ENCODE measurements at places on chromosomes 7 and 10. TPM values are rescaled to one million over a fixed set of nuclear protein-coding genes. Genes with fewer than 3 reads are reported as not detected.

DNA sequence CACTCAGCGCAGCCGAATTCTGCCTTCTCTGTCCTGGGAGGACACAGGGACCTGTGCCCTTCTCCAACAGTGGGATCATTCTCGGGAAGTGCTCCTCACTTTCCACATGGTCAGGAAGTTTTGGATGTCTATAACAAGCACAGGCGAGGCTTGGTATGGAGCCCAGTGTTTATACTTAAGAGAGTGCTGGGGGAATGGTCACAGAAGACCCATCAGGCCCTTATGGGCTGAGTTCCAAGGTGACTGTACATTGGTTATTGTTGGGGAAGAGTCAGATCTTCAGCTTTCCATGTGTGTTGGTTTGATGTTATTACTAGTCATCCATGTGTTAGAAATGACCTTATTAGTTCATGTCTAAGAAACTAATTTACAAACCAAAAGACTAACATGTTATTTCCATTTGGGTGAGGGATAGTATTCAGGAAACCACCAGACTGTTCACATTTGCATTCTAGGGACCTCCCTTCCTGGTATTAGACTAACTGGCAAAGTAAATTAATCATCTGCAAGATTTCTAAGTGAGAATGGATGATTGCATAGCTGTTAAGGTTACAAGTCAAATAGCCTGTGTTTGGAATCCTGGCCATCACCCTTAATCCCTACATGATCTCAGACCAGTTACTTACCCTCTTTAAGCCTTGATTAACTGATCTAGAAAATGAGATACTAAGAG lies 834.2 kb downstream of the LRMDA start:
- no peaks in the 10 kb centered on the region for H3K36me3 ChIP-seq
- no peak overlapping the region for H3K27ac ChIP-seq
- no peak overlapping the region for H3K4me3 ChIP-seq
- no peak for DNase-seq

STMP1 gene
- 20.7 TPM for total RNA-seq

PRSS37 gene
- not detected for total RNA-seq

GPR15LG gene
- total RNA-seq = not detected

NPFFR1 gene
- not detected for total RNA-seq

WNT2 gene
- total RNA-seq = not detected

GRCh38 chr10:42988517-42989395 lies 88.1 kb upstream of the RET start:
- H3K36me3 ChIP-seq = peaks cover 2% of the 10 kb centered on the region
- peaks cover 4% of the 10 kb centered on the region for H3K4me1 ChIP-seq
- H3K27me3 ChIP-seq = peaks cover 26% of the 10 kb centered on the region

OR2A12 gene
- not detected for total RNA-seq

NUTM2B gene
- total RNA-seq = 1.7 TPM

ANKRD2 gene
- total RNA-seq = not detected

GOLGA7B gene
- total RNA-seq = 12.0 TPM

- H3K4me3 ChIP-seq = no peak overlapping the region
- no peaks in the 10 kb centered on the region for H3K4me1 ChIP-seq
- no peaks in the 10 kb centered on the region for H3K36me3 ChIP-seq
- no peak overlapping the region for H3K27ac ChIP-seq
- H3K27me3 ChIP-seq = no peaks in the 10 kb centered on the region
These were observed 148.0 kb downstream of the ANKRD7 start for GRCh38 chr7:118372530-118372929.

- peaks cover 2% of the 10 kb centered on the region for H3K4me1 ChIP-seq
- H3K27me3 ChIP-seq = peaks cover 17% of the 10 kb centered on the region
- H3K27ac ChIP-seq = no peak overlapping the region
- no peak for DNase-seq
These were observed 48.8 kb downstream of the KIAA1549 start for GRCh38 chr7:138932427-138932826.

NUTM2D gene
- 2.3 TPM for total RNA-seq

DNA sequence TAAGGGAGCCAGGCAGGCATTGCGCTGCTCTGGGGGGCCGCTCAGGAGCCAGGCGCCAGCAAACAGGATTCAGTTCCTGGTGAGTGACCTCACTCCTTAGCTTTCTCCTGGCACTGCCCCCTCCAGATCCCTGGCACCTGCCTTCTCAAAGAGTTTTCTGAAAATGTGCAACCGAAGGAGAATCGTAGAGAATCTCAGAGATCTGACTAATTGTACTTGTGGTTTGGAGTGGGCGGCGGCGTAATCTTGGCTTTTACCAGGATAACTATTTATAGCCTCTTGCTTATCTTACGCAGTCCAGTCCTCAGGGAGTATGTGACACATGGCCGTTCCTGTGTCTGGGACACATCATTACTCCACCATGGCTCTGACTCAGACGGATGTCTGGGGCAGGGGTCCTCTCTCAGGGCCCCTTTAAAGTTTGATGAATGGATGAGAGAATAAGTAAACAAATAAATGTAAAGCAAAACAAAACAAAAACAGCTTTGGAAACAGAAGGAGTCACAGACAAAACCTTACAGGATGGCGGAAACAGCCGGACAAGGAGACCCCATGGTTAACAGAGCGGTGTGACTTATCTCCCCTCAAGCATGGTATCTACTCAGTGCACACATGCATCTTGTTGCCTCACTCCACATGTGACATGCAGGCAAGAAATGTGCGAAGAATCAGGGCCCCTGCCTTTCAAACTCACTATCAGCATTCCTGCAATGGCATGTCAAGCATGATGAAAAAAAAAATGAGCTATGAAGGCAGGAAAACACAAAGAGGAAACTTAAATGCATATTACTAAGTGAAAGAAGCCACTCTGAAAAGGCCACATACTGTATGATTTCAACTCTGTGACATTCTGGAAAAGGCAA lies 99.7 kb downstream of the TNS3 start:
- no peaks in the 10 kb centered on the region for H3K4me1 ChIP-seq
- no peak for DNase-seq
- H3K4me3 ChIP-seq = no peak overlapping the region
- no peak overlapping the region for H3K27ac ChIP-seq
- H3K27me3 ChIP-seq = no peaks in the 10 kb centered on the region
- H3K36me3 ChIP-seq = no peaks in the 10 kb centered on the region

PRPS1L1 gene
- not detected for total RNA-seq

DNA sequence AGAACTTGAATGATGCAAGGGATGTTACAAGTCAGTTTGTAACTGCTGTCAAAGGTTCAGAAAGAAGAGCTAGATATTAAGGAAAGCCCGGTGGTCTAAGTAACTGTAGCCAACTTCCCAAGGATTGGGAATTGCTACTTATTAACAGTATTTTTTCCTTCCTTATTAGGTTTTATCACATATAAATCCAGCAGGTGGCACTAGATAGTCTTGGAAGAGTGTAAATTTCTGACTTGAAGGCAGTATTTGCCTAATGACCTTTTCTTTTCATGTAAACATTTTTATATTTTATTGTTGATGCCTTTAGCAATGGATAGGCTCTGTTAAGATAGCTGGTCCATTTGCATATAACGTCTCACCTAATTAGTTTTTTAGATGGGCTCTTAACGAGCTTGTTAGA lies 51.2 kb downstream of the ANLN start:
- H3K27me3 ChIP-seq = no peaks in the 10 kb centered on the region
- H3K27ac ChIP-seq = no peak overlapping the region
- DNase-seq = no peak

COL26A1 gene
- not detected for total RNA-seq

GRCh38 chr7:45525057-45525456 lies 49.1 kb upstream of the ADCY1 start:
- DNase-seq = no peak
- H3K27ac ChIP-seq = no peak overlapping the region
- no peaks in the 10 kb centered on the region for H3K27me3 ChIP-seq
- no peaks in the 10 kb centered on the region for H3K4me1 ChIP-seq
- no peaks in the 10 kb centered on the region for H3K36me3 ChIP-seq
- H3K4me3 ChIP-seq = no peak overlapping the region

GRCh38 chr10:49164559-49165188 lies 23.5 kb downstream of the TMEM273 start:
- no peak overlapping the region for H3K4me3 ChIP-seq
- peaks cover 29% of the 10 kb centered on the region for H3K4me1 ChIP-seq
- DNase-seq = no peak
- peak overlapping the region; percentile 91 for H3K27ac ChIP-seq

- DNase-seq = no peak
- H3K27me3 ChIP-seq = peaks cover 55% of the 10 kb centered on the region
- no peak overlapping the region for H3K4me3 ChIP-seq
- no peak overlapping the region for H3K27ac ChIP-seq
- peaks cover 5% of the 10 kb centered on the region for H3K4me1 ChIP-seq
- H3K36me3 ChIP-seq = peaks cover 2% of the 10 kb centered on the region
These were observed 5.1 kb upstream of the AKR1E2 start for GRCh38 chr10:4820804-4821401.

SEPHS1 gene
- 18.9 TPM for total RNA-seq

THSD7A gene
- 0.07 TPM for total RNA-seq

GRCh38 chr7:15582773-15583172 lies 21.0 kb upstream of the AGMO start:
- H3K36me3 ChIP-seq = no peaks in the 10 kb centered on the region
- H3K27ac ChIP-seq = no peak overlapping the region
- H3K4me3 ChIP-seq = no peak overlapping the region
- no peaks in the 10 kb centered on the region for H3K27me3 ChIP-seq
- H3K4me1 ChIP-seq = no peaks in the 10 kb centered on the region

DNA sequence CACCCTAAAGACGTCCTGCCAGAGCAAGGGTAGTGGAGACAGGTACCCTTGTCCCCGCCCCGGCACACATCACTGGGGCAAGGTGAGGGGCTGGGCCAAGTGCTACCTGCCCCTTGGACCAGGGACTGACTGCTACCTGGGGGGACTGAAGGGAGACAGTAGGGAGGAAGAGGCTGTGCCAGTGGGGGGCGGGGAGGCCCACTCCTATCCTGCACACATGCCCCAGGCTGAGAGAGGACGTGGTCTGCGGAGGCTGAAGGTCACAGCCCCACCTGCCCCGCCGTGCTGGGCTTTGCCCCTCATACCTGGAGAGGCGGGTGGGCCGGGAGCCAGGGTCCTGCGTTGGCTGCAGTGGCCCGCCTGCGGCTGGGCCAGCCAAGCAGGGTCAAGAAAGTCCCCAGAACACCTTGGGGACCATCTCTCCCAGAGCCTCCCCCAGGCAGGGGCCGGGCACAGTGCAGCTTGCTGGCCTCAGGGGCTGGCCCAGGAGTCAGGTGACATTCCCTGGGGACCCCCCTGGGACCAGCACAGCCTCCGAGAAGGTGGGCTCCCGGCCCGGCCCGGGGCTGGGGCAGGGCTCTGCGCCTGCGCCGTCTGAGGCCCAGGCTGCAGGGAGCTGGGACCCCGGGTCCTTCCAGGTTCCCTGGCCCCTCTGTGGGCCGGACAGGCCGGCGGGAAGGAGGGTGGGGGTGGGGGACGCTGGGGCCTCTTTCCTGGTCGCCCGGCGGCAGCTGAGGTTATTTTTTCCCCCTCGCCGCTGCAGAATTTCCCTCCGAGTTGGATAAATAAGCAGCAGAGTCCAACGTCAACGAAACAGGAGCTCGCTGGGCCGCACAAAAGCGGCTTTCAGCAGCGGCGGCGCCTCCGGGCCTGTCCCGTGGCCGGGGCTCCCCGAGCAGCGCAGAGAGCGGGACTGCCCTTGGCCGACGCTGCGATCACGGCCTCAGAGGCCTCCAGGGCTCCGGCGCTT lies 9.8 kb upstream of the FZD9 start:
- H3K4me1 ChIP-seq = peaks cover 2% of the 10 kb centered on the region
- H3K36me3 ChIP-seq = peaks cover 2% of the 10 kb centered on the region
- H3K27me3 ChIP-seq = no peaks in the 10 kb centered on the region
- H3K4me3 ChIP-seq = peak overlapping the region; percentile 47
- DNase-seq = no peak

- no peak overlapping the region for H3K27ac ChIP-seq
- peaks cover 2% of the 10 kb centered on the region for H3K4me1 ChIP-seq
- H3K4me3 ChIP-seq = no peak overlapping the region
- DNase-seq = no peak
- H3K27me3 ChIP-seq = no peaks in the 10 kb centered on the region
- H3K36me3 ChIP-seq = peaks cover 2% of the 10 kb centered on the region
These were observed 436.8 kb downstream of the RPS24 start for GRCh38 chr10:78470267-78471103.

GRCh38 chr10:2985729-2986232 lies 81.6 kb upstream of the PFKP start:
- H3K4me1 ChIP-seq = peaks cover 5% of the 10 kb centered on the region
- peaks cover 35% of the 10 kb centered on the region for H3K27me3 ChIP-seq
- no peak overlapping the region for H3K27ac ChIP-seq
- DNase-seq = no peak
- peaks cover 7% of the 10 kb centered on the region for H3K36me3 ChIP-seq

LIPJ gene
- total RNA-seq = not detected

PIK3CG gene
- total RNA-seq = 25.7 TPM

DNA sequence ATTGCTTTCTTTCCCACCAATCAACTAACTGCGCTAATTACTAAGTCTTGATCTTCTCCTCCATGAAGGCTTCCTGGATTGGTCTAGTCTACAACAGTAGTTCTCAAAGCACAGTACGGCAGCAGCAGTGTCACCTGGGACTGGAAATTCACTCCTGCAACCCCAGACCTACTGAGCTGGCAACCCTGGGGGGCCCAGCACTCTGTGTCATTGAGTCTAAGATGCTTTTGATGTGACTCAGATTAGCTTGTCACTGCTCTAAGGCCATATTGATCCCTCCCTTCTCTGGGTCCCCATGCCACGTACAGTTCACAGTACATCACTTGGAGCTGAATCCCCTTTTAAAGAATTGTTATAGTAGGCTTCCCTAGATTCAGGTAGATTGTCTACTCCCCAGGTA lies 65.7 kb upstream of the KMT2C start:
- no peaks in the 10 kb centered on the region for H3K36me3 ChIP-seq
- no peak overlapping the region for H3K4me3 ChIP-seq
- DNase-seq = no peak
- H3K27ac ChIP-seq = no peak overlapping the region
- peaks cover 5% of the 10 kb centered on the region for H3K27me3 ChIP-seq
- no peaks in the 10 kb centered on the region for H3K4me1 ChIP-seq

- H3K36me3 ChIP-seq = peaks cover 7% of the 10 kb centered on the region
- no peak for DNase-seq
- peaks cover 66% of the 10 kb centered on the region for H3K4me1 ChIP-seq
- H3K4me3 ChIP-seq = peak overlapping the region; percentile 94
These were observed 3.6 kb downstream of the HERPUD2 start for GRCh38 chr7:35691366-35691765.
